Stimulated activated CD4-positive, alpha-beta T cell treated with anti-CD3 and anti-CD28 coated beads, Interleukin-1b, Interleukin-23, amount 100 ng/mL, for 4 hours (primary cell): ENCODE measurements at places on chromosomes 2 and 18.

DNA sequence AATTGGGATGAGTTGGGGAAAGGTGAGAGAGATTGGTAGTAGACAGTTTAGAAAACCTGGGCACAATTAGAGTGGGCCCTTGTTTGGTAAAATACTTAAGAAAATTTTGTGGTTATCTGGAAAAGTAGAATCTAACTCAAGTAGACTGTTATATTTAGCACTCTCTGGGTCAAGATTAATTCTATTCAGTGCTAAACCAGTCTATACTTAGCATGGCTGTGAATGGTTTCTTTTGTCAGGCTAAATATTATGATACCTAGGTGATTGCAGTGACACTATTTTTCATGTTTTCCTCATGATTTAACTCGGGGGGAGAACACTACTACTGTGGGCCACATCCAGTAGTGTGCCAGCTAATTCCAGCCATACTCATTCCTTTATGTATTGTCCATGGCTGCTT lies 58.9 kb downstream of the KIAA1328 start:
- DNase-seq: no peak

- DNase-seq: no peak
Measured at GRCh38 chr2:70393881-70394280, 92.0 kb upstream of the FAM136A start.

DNA sequence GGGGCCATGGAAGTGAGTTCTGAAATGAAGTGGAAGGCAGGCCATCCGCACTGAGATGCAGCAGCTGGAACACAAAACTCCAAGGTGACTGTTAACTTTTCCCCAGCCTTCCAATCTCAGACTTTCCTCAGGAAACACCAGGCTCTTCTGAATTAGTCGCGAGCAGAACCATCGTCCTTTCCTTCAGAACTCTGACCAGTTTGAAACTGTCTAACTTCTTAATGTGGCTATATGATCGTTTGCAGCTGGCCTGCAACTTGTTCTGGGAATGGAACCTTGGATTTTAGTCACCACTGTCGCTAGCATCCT lies 620 bp upstream of the RPL37A start:
- no peak for DNase-seq

DNA sequence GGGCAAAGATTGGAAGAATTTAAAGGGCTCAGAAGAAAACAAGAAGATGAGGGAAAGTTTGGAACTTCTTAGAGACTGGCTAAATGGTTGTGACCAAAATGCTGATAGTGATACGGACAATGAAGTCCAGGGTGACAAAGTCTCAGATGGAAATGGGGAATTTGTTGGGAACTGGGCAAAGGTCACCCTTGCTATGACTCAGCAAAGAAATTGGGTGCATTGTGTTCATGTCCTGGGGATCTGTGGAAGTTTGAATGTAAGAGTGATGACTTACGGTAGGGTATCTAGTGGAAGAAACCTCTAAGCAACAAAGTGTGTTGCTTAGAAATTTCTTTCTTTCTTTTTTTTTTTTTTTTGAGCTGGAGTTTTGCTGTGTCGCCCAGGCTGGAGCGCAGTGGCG lies 6.0 kb upstream of the IL1A start:
- no peak for DNase-seq

DNA sequence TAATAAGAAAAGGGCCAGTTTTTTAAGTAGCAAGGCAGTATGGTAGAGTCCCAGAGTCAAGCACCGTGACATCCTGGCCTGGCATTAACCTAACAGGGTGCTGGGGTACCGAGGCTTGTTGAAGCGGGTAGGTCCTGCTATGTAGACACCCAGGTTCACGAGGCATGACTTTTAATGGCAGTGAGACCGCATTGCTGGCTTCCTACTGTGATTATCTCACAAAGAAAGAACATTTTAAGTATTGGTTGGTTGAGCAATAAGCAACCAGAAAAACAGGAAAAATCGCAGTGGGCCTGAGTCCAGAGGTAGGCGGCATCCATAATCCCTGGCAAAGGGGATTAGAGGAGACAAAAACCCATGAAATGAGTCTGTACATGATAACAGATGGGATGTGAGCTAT lies 927.9 kb upstream of the ACVR2A start:
- no peak for DNase-seq

DNA sequence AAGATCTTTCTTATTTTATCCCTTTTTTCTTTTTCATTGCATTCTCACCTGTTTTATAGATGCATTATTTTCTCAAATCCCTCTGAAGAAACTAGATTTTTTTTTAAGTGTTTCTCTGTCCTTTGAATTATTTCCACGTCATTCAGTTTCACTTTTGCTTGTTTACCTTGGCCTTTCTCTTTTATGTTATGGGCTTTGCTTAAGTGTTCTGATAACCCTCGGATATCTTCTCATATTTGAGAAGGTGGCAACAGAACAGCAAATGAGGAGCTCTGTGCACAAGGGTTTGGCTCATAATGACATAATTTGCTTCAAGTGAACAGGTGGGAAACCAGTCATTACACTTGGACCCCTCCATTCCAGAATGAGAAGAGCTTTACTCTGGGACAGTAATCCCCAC lies 111.9 kb downstream of the C1D start:
- no peak for DNase-seq

DNA sequence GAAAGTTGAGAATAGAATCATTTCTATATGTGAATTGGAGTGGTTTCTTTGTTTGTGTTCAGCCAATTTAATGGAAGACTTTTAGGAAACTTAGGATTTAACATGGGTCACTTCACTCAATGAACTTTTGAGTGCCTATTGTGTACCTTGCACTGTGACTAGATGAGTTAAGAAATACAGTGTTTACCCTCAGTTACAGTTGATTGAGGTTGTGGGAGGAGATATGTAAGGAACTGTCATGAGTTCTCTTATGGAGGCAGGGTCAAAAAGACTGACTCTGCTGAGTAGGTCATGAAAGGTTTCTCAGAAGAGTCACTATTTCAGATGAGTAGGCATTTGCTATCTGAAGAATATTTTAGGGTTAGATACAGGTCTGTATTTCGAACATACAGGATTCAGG lies 98.6 kb downstream of the RAB3GAP1 start:
- DNase-seq: no peak

DNA sequence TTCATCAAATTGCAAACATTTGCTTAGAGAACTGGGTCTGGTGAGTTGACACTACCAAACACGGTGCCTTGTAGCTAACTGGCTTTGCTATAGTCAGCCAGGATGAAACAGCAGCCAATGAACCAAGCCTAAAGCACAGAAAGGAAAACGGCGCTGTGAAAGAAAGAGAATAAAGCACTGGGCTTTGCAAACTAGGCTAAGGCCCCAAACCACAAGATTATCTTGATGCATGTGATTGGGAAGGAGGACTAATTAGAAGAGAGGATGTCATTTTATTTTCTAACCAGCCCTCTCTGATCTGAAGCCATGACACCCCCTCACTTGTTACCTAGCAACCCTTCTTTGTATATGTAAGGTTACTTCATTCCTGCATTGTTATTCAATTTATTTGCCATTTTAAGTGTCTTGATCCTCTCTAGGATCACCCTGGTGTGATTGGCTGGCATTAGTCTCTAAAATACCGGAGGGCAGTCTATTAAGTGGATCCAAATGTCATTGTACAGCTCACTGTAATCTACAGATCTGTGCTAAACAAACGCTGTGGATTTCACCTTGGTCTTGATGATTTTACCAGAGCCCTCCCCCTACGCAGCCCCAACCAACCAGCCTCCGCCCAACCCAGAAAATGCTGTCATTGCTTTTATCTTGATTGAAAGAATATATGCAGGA lies 395.4 kb upstream of the ACVR2A start:
- DNase-seq: peak; percentile 15

DNA sequence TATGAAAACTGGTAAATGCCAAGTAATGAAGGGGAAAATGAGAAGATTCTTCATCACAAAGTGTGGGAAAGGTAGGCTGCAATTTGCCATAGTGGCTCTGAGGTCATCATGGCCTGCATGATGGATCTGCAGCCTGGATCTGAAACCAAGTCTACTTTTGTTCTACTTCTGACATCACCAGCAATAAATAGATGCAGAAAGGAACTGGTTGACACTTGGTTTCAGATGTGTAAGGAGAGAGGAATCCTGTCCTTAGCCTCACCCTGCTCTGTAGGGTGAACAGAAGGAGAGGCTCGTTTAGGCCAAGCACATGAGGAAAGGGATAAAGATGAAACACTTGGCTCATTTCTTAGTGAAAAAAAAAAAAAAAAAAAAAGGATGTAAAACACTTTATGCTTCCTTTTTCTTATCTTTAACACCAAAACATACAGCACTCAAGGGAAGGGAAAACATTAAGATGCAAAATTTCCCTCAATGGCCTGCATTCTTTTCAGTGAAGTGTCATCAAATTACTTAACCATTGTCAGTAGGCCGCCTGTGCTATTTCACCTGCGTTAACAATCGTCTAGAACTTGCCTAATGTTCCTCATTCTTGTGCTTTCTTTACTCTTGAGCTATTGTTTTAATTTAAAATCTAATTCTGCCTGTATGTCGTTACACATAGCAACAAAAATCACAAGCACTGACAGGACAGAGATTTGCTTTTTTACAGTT lies 3.9 kb downstream of the NEB start:
- no peak for DNase-seq

GRCh38 chr2:150887926-150888325 lies 373.7 kb downstream of the RBM43 start:
- DNase-seq: no peak

DNA sequence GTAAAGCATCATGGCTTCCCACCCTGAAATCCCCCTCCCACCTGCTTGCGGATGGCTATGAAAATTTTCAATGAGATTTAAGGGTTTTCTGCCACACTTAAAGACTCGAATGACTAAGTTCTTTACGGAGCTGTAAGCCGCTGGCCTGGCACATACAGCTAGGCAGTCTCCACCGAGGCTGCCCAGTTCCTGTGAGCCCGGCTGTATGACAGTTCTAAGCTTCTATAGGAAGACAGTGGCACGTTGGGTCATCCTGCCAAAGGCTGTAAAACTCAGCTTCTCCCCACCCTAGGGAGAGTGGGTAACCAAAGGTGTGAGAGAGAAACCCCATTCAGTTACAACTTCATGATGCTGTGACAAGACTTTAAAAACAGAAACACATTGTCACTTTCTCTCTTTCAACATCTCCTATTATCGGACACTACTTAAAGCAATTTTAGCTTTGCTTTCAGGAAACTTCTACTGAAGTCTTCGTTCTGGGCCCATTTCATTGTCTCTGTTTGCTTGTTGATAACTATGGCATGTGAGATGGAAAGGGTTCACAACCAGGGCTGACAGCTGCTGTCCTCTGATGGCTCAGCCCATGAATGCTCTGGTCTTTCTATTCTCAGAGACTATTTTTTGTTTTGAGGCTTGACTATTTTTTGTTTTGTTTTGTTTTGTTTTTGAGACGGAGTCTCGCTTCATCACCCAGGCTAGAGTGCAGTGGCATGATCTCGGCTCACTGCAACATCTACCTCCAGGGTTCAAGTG lies 7.1 kb downstream of the CASP8 start:
- no peak for DNase-seq

DNA sequence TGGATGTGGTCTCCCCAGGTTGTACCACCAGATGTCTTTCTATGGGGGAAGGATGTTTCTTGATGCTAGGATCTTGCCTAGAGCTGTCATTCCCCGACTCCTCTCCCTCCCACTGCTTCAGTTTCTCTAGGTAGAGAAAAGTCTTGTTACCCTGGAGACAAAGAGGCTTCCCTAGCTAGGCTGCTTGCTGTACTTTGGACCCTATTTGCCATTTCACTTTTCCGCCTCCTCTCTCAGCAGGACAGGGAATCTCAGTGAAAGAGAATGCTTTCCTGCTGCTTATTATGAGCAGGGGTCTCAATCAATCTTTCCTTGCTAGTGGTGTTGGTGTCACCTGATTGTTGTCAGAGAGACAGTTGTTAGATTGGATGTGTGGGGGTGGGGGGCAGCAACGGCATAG lies 818.8 kb upstream of the GYPC start:
- no peak for DNase-seq

GRCh38 chr2:20488782-20489181 lies 41.9 kb downstream of the RHOB start:
- DNase-seq: no peak

- DNase-seq: no peak
Measured at GRCh38 chr2:165640247-165640929, 153.7 kb downstream of the GALNT3 start.

GRCh38 chr18:69636529-69637301 lies 236.0 kb downstream of the DOK6 start:
- DNase-seq: no peak

- DNase-seq: no peak
Measured at GRCh38 chr18:8719192-8719591, 13.8 kb downstream of the MTCL1 start.

DNA sequence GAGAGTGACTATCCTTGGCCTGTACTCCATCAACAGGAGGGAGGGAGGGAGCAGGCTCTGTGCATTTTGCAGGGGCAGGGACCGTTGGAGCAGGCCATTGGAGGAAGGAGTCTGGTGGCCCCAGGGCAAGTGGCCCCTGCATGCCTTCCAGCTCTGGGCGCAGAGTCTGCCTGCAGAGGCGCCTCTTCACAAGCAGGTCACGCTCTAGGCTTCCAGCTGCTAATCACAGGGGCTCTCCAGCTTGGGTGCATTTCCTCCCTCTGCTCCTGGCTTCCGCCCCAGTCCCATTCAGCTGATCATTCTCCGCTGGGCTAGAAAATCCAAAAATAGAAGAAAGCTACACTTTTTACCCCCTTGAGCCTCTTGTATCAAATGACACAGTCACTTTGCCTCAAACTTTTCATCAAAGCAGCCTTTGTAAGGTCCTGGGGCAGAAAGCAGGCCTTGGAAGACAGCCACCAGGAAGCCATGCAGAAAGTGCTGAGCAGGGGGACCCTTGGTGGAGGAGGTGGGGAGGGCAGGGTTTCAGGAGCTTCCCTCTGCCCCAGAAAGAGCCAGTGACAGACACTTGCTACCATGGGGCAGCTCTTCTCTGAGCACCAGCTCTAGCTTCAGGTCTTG lies 11.3 kb downstream of the TMEM247 start:
- no peak for DNase-seq

- no peak for DNase-seq
Measured at GRCh38 chr2:226674123-226674522, 125.5 kb downstream of the IRS1 start.
